ENCODE measurements at places on chromosomes 12 and 14.

GRCh38 chr14:102774391-102775153, 2.7 kb upstream of the TRAF3 start:
- peak; percentile 40 for DNase-seq

- DNase-seq, result no peak
These were observed 55.1 kb upstream of the ARID2 start for GRCh38 chr12:45674181-45674977.

DNA sequence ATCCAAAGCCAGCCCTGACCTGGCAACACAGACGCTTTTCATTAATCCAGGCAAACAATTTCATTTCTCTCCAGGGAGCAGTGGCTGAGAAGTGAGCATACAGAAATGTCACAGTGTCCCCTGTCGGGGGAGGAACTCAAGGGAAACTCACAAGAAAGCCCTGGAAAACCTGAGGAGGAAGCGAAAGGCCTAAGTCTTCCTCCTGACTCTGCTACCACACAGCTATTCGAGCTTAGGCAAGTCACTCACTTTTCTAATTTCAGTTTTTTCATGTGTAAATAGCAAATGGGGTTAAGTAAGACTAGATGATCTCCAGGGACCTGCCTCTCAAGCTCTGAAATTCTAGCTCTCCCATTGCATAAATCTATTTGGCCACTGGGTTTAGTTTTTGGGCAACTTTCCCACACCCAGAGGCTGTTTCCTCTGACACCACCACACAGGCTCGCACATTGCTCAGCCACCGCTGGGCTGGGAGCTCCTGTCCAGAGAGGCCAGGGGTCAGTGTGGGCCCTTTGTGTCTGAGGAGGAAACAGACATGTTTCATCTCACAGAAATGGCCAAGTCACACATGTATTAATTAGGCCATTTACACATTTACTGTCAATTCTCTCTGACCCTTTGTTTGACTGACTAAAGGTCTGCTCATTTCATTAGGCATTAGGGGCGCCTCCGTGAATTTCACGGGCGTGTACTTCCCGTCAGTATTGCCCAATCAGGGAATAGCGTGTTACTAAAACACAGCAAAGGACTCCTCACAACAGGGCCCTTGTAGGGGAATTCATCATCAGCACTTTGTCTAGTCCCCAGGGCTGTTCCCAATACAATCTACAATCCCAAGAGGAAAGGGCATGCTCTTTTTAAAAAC, 9.8 kb upstream of the PNMA1 start:
- no peak for DNase-seq

DNA sequence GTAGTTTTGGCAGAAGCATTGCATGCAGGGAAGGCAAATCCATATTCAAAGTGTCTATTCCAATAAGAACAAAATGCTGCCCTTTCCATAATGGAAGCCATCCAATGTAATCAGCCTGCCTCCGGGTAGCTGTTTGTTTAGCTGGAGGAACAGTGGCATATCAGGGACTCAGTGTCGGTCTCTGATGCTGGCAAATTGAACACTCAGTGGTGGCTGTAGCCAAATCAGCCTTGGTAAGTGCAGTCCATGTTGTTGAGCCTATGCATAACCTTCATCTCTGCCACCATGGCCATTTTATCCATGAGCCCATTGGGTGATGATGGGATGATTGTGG, 147.8 kb upstream of the MAX start:
- no peak for DNase-seq

- DNase-seq, result no peak
These were observed 115.2 kb upstream of the NCOR2 start for GRCh38 chr12:124682425-124683151.

GRCh38 chr14:49966304-49966809, 73.5 kb downstream of the ARF6 start:
- DNase-seq, result no peak

DNA sequence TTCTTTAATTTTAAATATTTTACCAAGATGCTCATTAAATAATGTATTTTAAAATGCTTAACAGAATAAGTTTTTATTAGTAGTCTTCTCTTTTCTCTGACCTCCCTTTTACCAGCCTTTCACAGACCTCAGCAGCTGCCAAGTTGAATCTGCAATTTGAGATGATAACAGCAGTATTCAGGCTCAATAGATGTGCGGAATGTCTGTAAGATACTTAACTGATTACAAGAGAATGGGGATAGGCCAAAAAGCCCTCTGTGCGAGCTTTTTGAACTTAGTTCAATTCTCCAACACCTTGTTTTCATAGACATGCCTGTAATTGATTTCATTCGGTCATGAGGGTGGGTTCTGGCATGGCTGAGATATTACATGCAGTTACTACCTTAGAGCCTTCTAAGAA, 277.2 kb downstream of the TMTC2 start:
- DNase-seq, result no peak
